ENCODE measurements at places on chromosomes 7 and 10.

DNA sequence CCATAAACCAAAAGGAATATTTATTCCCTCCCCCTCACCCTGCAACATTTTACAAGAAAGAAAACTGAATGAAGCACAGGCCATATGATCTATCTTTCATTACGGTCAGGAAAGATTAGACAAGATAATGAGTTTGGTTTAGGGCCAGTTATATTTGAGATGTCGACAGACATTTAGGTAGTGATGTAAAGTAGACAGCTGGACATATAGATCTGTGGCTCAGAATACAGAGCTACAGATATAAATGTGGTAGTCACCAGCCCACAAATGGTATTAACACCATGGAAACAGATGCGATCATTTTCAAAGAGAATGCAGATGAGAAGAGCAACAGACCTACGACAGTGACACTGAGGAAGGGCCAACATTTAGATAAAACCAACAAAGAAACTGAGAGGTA is 142.5 kb downstream of the SRPK2 start:
- DNase-seq, result no peak

DNA sequence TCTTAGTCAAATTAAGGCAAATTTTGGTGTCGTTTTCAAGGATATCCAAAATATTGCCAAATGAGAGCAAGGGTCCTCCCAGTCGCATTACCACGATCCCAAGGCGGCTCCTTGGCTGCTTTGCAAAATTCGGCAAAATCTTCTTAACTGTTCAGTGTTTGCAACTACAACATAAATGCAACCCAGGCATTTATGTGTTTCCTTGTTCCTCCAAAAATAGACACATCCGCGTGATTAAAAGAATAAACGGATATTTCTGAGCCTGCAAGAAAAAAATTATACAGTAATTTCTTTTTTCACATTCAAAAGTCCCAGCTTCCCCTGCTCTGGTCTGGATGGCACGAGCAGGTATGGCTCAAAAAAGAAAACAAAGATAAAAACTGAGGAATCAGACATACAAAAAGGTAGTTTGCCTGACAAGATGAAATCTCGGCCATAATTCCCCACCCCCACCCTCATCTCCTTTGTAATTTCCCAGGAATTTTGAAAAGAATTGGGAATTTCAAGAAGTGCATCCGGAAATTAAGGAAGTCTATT is 6.0 kb downstream of the SKIDA1 start:
- DNase-seq, result no peak

DNA sequence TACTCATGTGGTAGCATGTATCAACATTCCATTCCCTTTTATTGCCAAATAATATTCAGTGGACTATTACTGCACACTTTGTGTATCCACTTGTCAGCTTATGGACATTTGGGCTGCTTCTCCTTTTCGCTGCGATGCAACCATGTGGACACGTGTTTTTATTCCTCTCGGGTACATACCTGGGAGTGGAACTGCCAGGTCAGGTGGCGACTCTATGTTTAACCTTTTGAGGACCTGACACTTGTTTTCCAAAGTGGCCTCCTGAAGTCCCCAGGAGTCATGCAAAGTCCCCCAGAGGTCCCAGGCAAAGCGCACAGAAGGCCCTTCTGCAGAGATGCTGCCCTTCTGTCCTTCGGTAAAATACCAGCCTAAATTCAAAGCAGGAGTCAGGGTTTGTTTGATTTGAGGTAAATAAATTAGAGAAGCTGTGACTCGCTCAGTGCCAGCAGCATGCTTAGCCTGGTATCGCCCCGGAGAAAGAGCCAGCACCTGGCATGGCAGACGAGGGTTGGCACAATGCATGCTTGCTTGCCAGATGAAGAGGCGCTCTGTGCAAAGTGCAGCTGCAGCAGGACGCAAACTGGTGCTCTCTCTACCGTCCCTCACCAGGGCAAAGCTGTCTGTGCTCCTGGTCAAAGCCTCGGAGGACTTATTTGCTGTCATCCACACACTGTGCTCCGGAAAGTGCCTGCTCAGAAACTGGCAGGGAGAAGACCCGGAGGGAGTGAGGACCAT is 37.8 kb downstream of the HIPK2 start:
- DNase-seq, result no peak

- DNase-seq, result no peak
These were observed 965 bp upstream of the CAMK1D start for GRCh38 chr10:12348294-12348869.

- DNase-seq, result no peak
These were observed 38.5 kb downstream of the GHRHR start for GRCh38 chr7:31002256-31002655.

DNA sequence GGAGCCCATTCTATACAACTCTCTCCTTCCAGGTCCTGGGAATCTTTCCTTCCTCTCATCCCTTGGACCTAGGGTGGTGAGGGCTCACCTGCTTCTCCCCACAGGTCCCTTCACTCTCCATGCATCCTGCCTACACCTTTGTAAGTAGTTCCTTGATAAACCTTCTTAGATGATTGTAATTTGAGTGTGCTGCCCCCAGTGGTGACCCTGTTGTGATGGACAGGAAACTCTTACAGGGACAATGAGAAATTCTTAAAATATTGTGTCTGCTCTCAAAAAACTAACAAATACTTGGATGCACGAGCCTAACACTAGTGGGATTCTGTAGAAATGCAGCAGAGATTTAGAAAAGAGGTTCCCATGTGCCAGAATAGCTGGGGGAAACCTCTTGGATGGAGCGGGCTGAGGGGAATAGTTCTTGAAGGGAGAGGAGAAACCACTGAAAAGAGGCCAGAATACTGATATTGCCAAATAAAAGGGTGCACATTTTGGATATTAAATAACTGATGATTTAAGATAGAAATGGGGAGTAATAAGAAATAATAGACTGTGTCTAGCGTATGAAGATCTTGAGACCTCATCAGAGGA is 6.7 kb upstream of the PAXIP1 start:
- DNase-seq, result no peak

GRCh38 chr10:43386549-43386948 is 15.1 kb downstream of the FXYD4 start:
- no peak for DNase-seq

DNA sequence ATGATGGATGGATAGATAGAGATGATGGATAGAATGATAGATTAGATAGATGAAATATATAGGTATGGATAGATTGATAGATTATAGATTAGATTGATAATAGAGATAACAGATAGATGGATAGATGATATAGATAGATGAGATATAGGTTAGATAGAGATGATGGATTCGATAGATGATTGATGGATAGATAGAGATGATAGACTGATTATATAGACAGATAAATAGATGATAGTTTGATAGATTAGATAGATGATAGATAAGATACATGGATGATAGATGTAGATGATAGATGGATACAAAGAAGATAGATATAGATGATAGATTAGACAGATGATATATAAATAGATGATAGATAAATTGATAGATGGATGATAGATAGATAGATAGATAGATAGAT is 448.1 kb downstream of the GALNT17 start:
- DNase-seq, result no peak

DNA sequence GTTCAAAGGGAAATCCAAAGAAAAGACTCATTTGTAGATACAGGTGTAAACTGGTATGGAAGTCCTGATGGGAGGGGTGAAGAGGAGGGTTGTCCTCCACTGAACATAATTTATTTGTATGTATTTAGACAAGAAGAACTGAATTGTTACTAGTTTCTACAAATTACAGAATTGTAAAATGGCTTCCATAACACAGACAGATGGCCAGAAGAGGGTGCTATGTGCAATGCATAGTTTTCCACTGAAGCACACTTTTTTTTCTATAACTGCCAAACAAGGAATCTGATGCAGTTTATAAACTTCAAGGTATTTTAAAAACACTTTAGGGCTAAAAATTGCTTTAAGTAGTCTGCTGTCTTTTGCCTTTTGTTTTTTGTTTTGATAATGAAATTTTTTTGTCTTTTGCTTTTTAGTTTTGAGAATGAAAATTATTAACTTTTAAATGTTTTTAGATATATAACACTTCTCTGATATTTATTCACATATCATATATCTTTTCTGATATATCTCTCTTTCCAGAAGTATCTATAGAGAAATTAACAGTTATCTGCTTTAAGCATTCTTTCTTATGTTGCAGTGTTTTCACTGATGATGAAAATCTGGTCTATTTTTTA is 58.5 kb downstream of the PHYHIPL start:
- no peak for DNase-seq

Data from iPS DF 6.9 (cell line).